Uterus (tissue), 4 donors: ENCODE measurements at places on chromosomes 13 and 19. TPM values are rescaled to one million over a fixed set of nuclear protein-coding genes. Genes with fewer than 3 reads are reported as not detected.

WDR87 gene
- not detected for total RNA-seq

PGLYRP2 gene
- not detected for total RNA-seq

KLK3 gene
- 1.4 TPM for total RNA-seq

CEACAM19 gene
- total RNA-seq = 1.0 TPM

CD33 gene
- not detected for total RNA-seq

IGFL1 gene
- not detected for total RNA-seq

GRCh38 chr19:51548213-51548651 lies 16.8 kb upstream of the SIGLEC6 start:
- no peaks in the 10 kb centered on the region for H3K4me1 ChIP-seq
- H3K36me3 ChIP-seq = no peaks in the 10 kb centered on the region
- DNase-seq = no peak
- H3K4me3 ChIP-seq = no peak overlapping the region
- H3K27me3 ChIP-seq = no peaks in the 10 kb centered on the region
- H3K27ac ChIP-seq = no peak overlapping the region

DNA sequence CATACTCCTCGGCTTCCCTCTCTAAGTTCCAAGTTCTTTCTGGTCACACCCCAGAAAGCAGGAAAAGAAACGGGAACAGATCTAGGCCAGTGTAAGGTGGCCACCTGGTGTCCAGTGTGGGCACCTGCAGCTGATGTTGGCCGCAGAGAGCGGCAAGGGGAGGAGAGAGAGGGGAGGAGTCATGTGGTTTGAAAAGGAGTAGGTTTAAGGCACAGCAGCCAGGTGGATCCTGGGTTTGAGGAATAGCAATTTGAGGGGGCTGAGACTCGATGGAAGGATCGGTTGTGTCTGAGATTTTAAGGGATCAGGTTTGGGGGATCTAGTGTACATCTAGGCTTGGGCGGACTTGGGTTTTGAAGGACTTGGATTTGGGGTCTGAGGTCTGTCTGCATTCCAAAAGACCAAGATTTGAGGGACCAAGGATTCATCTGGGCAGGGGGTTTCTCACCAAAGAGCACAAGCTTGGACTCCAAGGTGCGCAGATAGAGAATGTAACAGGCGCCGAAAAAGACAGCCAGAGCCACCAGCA lies 1.2 kb downstream of the RABAC1 start:
- H3K4me1 ChIP-seq = no peaks in the 10 kb centered on the region
- peak overlapping the region; percentile 90 for H3K27ac ChIP-seq
- H3K4me3 ChIP-seq = peak overlapping the region; percentile 88
- H3K36me3 ChIP-seq = no peaks in the 10 kb centered on the region

DNA sequence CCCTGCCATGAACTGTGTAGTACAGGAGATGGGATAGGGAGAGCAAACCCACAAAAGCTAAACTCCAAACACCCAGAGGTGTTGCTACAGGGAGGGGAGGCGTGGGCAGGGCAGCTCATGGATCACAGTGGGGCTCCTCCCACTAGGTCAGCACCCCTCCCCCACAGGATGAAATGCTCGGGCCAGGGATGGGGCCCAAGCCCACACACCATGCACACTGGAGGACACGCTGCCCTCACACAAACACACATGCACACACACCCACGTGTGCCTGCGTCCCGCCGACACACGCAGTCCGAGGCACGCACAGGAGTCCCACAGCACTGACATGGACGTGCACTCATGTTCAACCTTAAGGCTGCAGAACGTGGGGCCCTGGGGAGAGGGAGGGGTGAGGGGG lies 6.0 kb upstream of the CCNP start:
- H3K4me3 ChIP-seq = no peak overlapping the region
- peaks cover 5% of the 10 kb centered on the region for H3K4me1 ChIP-seq
- DNase-seq = no peak
- no peaks in the 10 kb centered on the region for H3K36me3 ChIP-seq
- no peaks in the 10 kb centered on the region for H3K27me3 ChIP-seq

- H3K27me3 ChIP-seq = no peaks in the 10 kb centered on the region
- H3K4me3 ChIP-seq = no peak overlapping the region
- H3K4me1 ChIP-seq = no peaks in the 10 kb centered on the region
- H3K36me3 ChIP-seq = no peaks in the 10 kb centered on the region
Observed at GRCh38 chr13:101880581-101880980, 428.1 kb downstream of the ITGBL1 start.

DNA sequence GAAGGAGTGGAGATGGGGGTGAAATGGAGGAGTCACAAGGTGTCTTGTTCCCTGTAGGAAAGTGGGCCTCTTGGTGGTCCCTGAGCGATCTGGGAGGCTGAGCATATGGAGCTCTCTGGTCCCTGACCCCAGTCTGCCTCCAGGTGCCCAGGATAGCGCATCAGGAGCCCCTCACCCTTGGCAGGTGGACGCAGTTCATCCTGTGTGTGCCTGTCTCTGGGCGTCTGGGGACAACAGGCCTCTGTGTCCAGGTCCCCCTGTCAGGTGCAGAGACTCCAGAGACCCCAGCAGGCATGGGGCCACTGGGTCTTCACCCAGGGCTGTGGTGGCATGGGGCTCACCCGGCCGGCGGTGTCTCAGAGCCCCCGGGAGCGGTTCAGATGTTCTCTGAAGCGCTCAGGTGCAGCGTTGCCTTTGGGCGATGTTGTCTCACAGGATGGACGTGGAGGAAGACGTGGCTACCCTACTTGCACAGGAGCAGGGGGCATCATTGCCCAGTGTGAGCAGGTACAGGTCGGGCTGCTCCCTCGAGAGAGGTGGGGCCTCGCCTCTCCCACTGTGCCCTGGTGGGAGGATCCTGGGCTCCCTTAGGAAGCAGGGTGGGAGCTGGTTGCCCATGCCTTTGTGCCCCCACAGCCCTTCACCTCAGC lies 58.1 kb upstream of the TPM4 start:
- no peaks in the 10 kb centered on the region for H3K27me3 ChIP-seq
- no peaks in the 10 kb centered on the region for H3K4me1 ChIP-seq
- H3K4me3 ChIP-seq = no peak overlapping the region
- H3K27ac ChIP-seq = no peak overlapping the region
- H3K36me3 ChIP-seq = no peaks in the 10 kb centered on the region

GRCh38 chr19:33290956-33291622 lies 11.2 kb downstream of the CEBPA start:
- no peak overlapping the region for H3K4me3 ChIP-seq
- no peak for DNase-seq
- H3K27me3 ChIP-seq = no peaks in the 10 kb centered on the region
- H3K27ac ChIP-seq = no peak overlapping the region

- H3K27me3 ChIP-seq = no peaks in the 10 kb centered on the region
- no peak overlapping the region for H3K27ac ChIP-seq
- H3K36me3 ChIP-seq = no peaks in the 10 kb centered on the region
- H3K4me1 ChIP-seq = no peaks in the 10 kb centered on the region
- DNase-seq = no peak
- H3K4me3 ChIP-seq = no peak overlapping the region
Observed at GRCh38 chr13:36101157-36101556, 30.0 kb downstream of the DCLK1 start.

GRCh38 chr19:48935864-48936263 lies 2.4 kb downstream of the DHDH start:
- H3K4me1 ChIP-seq = no peaks in the 10 kb centered on the region
- no peak for DNase-seq
- no peak overlapping the region for H3K27ac ChIP-seq
- H3K36me3 ChIP-seq = no peaks in the 10 kb centered on the region
- H3K27me3 ChIP-seq = no peaks in the 10 kb centered on the region
- H3K4me3 ChIP-seq = no peak overlapping the region

GRCh38 chr13:40619479-40619814 lies 47.0 kb downstream of the FOXO1 start:
- H3K4me3 ChIP-seq = no peak overlapping the region
- no peaks in the 10 kb centered on the region for H3K27me3 ChIP-seq
- no peaks in the 10 kb centered on the region for H3K36me3 ChIP-seq
- peaks cover 24% of the 10 kb centered on the region for H3K4me1 ChIP-seq
- DNase-seq = no peak

- DNase-seq = no peak
- no peaks in the 10 kb centered on the region for H3K4me1 ChIP-seq
- H3K27ac ChIP-seq = no peak overlapping the region
- H3K36me3 ChIP-seq = no peaks in the 10 kb centered on the region
- no peaks in the 10 kb centered on the region for H3K27me3 ChIP-seq
- H3K4me3 ChIP-seq = no peak overlapping the region
Observed at GRCh38 chr13:102903659-102904407, 58.0 kb downstream of the ERCC5 start.

DNA sequence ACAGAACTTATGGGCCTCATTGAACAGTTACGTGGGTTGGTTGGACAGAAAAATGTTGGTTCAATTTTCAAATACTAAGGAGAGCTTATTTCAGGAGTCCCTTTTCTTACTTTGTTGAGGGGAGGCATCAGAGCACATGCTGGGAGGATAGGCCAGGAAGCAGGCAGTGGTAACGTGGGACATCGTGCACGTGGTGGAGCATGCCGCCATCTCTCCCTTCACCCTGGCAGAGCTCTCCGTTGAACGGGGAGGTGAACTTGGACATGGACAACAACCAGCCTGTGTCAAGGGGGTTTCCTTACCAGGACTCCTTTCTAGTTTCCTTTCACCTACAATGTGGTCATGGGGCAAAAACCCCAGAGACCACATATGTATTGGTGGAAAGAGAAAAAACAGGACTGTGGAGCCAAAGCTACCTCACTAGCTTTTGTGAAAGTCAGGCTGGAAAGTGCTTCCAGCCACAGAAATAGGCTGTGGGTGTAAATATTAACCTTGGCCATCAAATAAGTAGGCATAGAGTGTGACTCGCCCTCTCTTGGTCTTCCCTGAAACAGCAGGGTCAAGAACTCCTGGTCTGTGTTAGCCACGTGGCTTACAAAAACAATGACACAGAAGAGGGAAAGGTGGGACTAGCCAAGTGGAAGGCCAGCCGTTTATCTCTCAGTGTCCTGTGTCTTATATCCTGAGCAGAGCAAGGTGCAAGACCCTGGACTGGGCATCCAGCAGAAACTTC lies 14.4 kb downstream of the MICOS13 start:
- no peaks in the 10 kb centered on the region for H3K36me3 ChIP-seq
- no peaks in the 10 kb centered on the region for H3K27me3 ChIP-seq
- no peaks in the 10 kb centered on the region for H3K4me1 ChIP-seq
- no peak for DNase-seq
- H3K4me3 ChIP-seq = no peak overlapping the region
- H3K27ac ChIP-seq = no peak overlapping the region

DNA sequence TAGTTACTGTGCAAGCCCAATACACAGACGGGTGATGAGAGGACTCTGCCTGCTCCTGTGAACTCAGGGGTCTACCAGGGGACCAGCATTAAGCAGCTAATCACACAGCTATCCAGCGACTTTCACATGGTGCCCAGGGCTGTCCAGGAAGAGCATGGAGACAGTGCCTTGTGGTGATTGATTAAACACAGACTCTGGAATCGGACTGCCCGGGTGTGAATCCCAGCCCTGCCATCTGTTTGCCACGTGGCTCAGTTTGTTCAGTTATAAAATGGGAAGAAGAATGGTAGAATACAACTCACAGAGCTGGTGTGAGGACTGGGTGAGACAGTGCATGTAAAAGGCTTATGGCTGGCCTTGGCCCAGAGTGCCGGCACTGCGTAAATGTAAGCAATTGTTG lies 42.1 kb upstream of the NPAS1 start:
- H3K36me3 ChIP-seq = no peaks in the 10 kb centered on the region
- no peak for DNase-seq
- no peak overlapping the region for H3K4me3 ChIP-seq

DNA sequence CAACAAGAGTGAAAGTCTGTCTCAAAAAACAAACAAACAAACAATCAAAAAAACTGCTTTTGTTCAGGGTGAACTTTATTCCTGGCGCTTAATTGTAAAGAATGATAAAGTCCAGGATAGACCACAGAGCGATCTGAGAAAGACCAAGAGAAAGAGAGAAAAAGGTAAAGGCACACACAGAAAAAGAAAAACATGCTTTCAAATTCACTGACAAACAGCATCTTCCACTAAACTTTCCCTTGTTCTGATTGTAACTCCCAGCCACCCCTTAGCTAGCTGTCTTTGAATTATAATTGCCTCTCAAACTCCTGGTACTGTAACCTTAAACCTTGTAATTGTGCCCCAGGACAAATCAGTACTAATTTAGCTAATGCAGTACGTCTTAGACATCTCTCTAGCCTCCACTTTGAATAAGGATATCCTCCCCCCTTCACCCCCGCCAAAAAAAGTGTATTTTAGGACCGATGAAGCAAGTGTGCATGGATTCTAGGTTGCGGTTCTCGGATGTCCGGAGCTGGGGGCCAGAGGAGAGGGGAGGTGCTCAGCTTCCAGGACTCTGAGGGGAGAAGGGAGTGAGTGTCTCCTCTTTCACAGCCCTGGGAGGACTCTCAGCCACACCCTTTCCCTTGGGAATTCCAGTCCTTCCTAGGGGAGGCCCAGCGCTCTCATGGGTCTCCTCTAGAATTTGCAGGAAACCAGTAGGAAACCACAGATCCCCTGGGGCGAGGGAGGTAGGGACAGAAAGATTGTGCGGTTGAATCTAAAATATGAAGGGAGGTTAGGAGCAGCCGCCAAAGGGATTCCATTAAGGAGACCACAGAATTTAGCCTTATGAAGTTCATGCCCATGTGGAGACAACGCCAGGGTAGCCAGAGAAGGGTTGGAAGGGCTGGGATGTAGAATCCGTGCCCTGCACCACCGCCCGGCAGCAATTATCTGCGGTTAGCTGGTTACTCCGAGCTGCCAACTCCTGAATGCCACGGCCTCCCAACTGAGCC lies 19.7 kb downstream of the ZNF536 start:
- H3K36me3 ChIP-seq = no peaks in the 10 kb centered on the region
- H3K4me1 ChIP-seq = no peaks in the 10 kb centered on the region
- no peak overlapping the region for H3K27ac ChIP-seq
- no peak overlapping the region for H3K4me3 ChIP-seq
- no peaks in the 10 kb centered on the region for H3K27me3 ChIP-seq

- DNase-seq = no peak
- no peak overlapping the region for H3K27ac ChIP-seq
- H3K27me3 ChIP-seq = no peaks in the 10 kb centered on the region
Observed at GRCh38 chr13:112466132-112467058, 90.2 kb downstream of the SPACA7 start.

DNA sequence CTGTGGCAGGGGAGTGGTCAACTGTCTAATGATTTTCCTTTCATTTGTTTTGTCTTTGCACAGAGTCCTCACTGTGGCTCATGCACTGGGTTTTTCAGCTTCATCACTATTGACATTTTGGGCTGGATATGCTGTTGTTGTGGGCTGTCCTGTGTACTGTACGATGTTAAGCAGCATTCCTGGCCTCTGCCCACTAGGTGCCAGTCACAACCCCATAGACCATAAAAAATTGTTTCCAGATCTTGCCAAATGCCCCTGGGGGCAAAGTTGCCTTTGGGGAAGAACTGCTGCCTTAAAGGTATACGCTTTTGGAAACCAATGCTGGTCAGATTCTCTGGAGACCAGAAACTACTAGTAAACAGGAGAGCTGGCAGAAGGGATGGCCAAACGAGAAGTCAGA lies 310.4 kb downstream of the SPRY2 start:
- no peak for DNase-seq
- no peaks in the 10 kb centered on the region for H3K27me3 ChIP-seq
- no peak overlapping the region for H3K4me3 ChIP-seq
- no peaks in the 10 kb centered on the region for H3K36me3 ChIP-seq
- H3K27ac ChIP-seq = no peak overlapping the region

- H3K4me3 ChIP-seq = no peak overlapping the region
- H3K36me3 ChIP-seq = no peaks in the 10 kb centered on the region
- H3K27ac ChIP-seq = no peak overlapping the region
- H3K4me1 ChIP-seq = no peaks in the 10 kb centered on the region
- no peaks in the 10 kb centered on the region for H3K27me3 ChIP-seq
Observed at GRCh38 chr13:52926971-52927370, 78.5 kb upstream of the PCDH8 start.
